Gastrocnemius medialis (tissue), 4 donors: ENCODE measurements at places on chromosomes 5 and 9.

GRCh38 chr9:129850821-129851550 lies 15.7 kb downstream of the USP20 start:
- no peak for DNase-seq

- no peak for DNase-seq
These were observed 141.1 kb downstream of the ESM1 start for GRCh38 chr5:54844266-54844665.

- DNase-seq = no peak
These were observed 36.1 kb downstream of the SLC22A5 start for GRCh38 chr5:132405646-132406045.

- DNase-seq = no peak
These were observed 172.4 kb downstream of the DENND1A start for GRCh38 chr9:123757547-123757946.

DNA sequence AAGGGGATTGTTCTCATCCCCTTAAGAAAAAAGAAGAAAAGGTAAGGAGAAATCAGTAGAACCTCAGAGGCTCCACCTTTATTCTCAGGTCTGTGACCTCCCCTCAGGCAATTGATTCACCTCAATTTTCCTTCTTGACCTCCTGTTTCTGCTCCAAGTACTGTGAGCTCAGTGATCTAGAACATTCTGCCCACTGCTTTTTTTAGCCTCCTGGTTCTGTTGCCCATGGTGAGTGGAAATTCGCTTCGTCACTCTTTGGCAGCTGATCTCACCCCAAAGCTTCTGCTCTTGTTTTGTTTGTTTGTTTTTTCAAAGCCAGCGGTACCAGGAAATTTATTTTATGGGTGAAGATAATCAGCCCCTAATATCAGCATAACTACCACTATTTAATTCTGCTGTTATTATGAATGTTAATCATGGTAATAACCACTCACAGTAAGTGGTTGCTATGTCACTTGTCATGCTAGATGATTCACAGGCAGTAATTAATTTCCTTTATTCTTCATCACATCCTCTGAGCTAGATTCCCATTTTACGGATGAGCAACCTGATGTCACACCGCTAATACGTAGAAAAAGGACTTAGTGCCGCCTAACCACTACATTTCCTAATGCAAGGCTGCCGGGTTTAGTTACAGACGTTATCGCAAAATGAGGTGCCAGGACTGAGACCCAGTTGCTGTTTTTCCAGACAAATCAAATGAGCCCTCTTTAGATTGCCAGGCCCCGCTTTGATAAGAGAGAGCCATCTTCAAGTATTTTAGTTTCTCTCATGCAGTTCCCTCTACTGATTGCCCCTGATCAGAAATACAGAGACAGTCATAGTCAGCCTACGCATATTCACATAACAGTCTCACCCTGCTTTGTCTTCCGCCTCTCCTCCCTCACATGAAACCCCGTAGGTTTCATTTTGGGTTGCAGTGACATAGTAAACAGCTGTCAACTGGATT lies 78.2 kb downstream of the CYFIP2 start:
- peak; percentile 15 for DNase-seq

DNA sequence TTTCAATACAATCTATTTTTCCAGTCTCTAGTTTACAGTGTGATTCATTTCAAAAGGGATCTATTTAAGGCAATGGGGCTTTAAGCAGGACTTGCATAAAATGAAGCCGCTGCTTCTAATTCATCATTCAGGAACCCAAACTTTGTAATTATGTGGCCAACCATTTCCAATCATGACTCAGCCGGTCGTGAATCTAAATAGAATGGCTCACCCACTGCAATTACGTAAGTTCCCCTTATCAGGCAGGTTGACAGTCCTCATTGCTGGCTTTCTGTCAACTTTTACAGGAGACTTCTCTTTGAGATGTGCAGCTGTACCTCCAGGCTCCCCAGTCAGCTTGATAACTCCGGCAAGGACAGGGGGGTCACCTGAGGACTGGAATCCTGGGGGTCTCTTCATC lies 152.8 kb upstream of the DAP start:
- no peak for DNase-seq

DNA sequence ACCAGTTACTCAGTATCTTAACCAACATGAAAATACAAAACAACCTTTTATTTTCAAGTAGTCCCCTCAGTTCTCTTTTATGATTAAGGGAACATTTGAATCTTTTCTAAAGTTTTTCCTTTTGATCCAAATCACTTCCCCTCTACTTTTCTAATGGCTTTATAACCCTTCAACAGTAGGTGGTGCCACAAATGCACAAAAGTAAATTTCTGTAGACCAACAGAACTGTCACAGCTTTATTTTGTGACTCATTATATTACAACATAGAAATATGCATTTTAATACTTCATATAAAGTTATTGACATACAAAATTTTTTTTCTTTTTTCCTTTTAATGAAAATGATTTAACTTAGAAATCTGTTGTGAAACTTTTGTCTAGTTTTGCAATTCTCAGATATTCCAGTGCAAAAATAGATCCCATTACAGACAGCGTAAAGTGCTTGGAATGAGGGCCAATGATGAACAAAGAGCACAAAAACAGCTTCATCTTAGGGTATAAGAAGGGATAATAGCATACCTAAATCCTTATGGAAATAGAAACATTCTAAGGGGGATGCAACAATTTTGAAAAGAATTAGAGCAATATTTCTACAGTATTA lies 17.0 kb downstream of the NIPSNAP3B start:
- no peak for DNase-seq

- DNase-seq = no peak
These were observed 24.9 kb downstream of the LIFR start for GRCh38 chr5:38531518-38531917.

DNA sequence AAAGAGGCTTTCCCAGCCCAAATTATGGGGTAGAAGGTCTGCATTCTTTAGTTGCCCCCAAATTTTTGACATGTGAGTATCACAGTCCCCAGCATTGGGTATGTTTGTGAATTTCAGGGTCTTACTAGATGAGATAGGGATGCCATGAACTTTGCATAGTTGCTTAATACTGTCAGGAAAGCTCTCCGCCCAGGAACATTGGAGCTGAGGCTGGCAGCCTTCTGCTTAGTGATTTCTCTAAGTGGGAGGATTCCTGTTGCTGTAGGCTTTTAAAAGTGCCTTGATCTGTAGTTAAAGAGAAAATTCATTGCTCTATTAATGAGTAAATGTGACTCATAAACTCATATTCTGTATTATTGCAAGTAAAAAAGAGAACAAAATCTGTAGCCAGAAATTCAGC lies 206.9 kb downstream of the CAVIN4 start:
- DNase-seq = no peak

DNA sequence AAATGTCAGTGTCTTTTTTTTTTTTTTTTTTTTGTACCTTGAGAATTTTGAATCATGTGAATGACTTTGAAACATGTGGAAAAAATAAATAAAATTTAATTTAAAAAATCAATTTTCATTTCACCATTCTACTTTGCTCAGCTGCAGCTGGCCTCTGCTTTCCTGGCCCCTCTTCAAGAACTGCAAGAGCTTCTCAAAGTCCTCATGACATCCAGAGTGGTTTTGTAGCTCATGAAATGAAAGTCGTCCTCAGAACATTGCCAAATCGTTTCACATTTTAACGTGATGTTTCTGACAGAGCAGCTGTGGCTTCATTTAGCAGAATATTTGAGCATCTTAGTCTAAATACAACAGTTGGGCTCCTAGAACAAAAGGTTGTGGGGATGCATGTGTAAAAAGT lies 47.9 kb upstream of the TMEM215 start:
- DNase-seq = no peak

DNA sequence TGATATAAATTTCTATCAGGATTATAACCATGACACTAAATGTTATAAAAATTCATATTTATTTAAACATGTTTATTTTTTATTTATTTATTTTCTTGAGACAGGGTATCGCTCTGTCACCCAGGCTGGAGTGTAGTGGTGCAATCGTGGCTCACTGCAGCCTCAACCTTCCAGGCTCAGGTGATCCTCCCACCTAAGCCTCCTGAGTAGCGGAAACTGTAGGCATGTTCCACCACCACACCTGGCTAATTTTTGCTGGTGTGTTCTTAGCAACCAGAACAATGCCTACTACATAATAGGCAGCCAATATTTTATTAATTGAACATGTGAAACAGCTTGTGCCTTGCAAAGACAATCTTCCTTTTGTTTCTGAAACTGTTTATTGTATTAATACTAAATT lies 6.5 kb upstream of the PTBP3 start:
- DNase-seq = no peak

DNA sequence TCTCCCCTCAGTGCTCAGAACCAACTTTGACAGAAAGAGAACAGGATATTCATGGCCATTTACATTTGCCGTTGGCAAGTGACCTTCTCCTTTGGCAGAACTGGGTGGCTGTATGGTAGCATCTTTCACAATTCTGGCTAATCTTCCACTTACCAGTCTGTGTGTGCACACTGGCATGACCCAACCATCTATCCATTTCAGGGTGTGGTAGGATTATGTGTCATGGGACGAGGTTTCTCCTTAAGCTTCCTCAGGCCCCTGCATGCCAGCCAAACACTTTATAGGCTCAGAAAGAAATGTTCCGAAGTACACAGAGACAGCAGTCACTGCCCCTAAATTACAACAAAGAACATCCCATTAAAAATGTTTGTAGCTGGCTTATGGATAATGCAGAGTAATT lies 497.1 kb downstream of the NFIB start:
- peak; percentile 68 for DNase-seq

DNA sequence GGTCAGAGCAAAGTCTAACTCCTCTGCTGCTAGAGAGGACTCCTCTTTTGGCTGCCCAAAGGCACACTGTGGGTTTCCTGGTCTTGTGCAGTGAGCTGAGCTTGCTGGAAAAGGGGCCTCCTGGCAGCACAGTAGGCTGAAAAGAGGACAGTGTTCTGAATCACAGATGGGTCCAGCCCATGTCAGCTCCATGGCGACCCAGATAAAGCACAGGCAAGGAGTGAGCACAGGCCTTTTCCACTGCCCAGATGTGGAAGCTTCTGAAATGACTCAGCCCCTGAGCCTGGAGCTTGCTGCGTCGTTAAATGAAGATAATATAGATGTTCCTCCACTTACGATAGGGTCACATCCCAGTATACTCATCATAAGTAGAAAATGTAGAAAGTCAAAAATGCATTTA lies 8.1 kb downstream of the CCDC180 start:
- DNase-seq = no peak

GRCh38 chr5:139577689-139578290 lies 16.7 kb downstream of the UBE2D2 start:
- DNase-seq = no peak

DNA sequence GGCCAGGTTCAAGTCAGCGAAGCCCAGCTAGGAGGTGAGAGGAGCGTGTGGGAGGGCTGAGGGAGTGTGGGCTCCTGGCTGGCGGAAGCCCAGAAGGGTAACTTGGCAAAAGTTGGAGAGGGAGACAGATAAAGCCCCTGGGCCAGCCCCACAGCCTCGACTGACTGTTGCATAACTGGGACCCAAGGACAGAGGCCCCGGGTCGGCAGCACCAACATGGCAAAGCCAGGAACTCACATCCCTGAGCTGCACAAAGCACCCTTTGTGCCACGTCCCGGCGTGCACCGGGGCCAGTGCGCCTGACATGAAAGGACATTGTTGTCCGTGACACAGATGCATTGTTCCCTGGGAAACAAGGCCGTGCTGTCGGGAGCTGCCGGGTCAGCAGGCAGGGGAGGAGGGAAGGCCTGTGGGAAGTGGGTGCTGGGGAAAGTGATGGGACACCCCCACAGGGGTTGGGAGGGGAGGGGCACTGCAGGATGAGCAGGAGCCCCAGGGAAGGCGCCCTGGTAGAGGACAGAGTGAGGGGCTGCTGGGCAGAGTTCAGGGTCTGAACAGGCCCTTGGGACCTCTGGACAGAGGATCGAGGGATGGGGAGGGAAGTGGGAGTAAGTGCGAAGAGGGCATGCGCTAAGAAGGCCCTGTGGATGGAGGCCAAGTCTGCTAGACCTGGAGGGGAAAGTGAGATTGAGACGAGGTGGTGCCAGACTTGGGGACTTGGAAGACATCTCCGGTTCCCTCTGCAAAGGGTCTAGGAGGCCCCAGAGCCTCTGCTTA lies 13.0 kb upstream of the DPM2 start:
- DNase-seq = no peak

- DNase-seq = no peak
These were observed 71.5 kb downstream of the NEK6 start for GRCh38 chr9:124329206-124329792.

DNA sequence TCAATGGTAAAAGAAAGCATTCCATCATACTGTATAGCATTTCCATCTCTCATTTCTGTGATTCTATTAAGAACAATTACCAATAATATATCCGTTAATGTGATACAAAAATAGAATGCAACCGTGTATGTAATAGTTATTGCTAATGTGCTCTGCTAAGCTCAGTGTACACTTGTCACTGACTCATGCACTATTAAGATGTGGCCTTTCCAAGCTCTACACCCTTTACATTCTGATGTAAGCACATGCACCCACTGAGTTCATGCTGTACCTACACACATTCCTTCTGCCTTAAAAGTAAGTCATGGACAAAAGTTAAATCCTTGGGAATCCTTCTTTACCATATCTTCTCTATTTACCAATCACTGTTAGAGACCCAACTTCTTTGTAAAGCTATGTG lies 319.1 kb downstream of the ZSWIM6 start:
- no peak for DNase-seq

- DNase-seq = no peak
These were observed 2.5 kb downstream of the TBC1D9B start for GRCh38 chr5:179905161-179905560.

DNA sequence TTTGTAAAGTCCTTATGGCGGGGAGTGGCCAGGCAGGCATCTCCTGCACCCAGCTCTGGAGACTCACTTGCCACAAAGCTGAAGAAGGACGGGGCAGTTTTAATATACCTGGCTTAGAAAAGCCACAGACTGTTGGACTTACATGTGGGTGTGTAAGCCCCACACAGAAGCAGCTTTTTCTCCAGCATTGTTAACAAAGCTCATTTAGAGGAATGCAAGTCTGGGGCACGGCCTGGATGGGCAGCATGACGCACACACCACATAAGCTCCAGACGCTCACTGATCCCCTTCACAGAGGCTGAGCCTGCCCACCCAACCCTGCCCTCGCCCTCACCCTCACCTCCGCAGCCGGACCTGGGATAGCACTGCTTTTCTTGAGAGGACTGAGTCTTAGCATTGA lies 58.0 kb upstream of the PDE8B start:
- no peak for DNase-seq

- no peak for DNase-seq
These were observed 767 bp downstream of the RALGPS1 start for GRCh38 chr9:126915281-126915816.

DNA sequence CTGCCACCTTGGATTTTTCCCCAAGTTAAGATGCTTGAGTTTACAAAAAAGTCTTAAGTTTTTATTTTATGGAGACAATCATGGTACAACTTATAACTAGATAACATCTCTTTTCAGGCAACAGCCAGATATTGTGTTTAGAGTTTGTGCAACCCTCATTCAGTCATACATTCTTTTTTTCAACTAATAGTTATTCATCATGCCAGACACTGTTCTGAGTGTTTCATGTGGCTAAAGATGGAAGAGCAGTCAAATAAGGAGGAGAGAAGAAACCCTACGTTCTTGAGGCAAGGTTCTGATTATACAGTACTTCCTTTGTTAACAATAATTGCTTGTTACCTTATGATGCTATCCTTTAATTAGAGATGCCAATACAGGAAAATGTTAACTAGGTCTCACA lies 42.1 kb upstream of the ZNF462 start:
- no peak for DNase-seq

GRCh38 chr9:3137347-3137695 lies 293.4 kb upstream of the PUM3 start:
- no peak for DNase-seq
